ENCODE measurements at places on chromosomes 16 and 17. TPM values are rescaled to one million over a fixed set of nuclear protein-coding genes. Genes with fewer than 3 reads are reported as not detected.

Gene TEX14
- 0.20 TPM for total RNA-seq

Gene P2RX1
- total RNA-seq = 0.22 TPM

Gene SLFN11
- total RNA-seq = 37.7 TPM

Gene CCL4
- not detected for total RNA-seq

Gene NATD1
- 12.7 TPM for total RNA-seq

Gene PIMREG
- total RNA-seq = 12.1 TPM

Gene SOCS1
- total RNA-seq = 11.7 TPM

- H3K27ac ChIP-seq = no peak overlapping the region
- no peak overlapping the region for H3K4me3 ChIP-seq
- no peaks in the 10 kb centered on the region for H3K27me3 ChIP-seq
Observed at GRCh38 chr17:561116-561515, 153.5 kb downstream of the VPS53 start.

DNA sequence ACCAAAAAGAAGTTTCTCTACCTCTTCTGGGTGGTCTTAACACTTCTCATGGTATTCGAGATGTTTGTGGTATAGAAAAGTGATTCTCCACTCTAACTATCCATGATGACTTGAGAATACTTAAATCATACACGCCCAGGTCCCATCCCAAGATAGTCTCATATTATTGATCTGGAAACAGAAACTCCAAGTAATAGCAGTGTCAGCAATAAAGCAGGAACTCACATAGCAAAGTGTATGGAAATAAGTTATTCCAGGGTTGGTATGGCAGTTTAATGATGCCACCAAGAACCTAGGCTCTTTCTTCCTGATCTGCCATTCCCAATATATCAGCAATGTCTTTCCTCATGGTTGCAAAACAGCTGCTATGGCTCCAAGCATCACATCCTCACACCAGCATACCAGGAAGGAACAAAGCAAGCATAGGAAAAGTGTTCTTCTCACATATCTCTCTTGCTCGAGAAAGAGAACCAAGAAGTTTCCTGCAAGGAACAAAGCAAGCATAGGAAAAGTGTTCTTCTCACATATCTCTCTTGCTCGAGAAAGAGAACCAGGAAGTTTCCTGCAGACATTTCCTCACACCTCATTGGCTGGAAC is 23.6 kb upstream of the TOX3 start:
- H3K27me3 ChIP-seq = peaks cover 41% of the 10 kb centered on the region
- no peak overlapping the region for H3K27ac ChIP-seq
- peaks cover 5% of the 10 kb centered on the region for H3K4me1 ChIP-seq
- no peak for DNase-seq

DNA sequence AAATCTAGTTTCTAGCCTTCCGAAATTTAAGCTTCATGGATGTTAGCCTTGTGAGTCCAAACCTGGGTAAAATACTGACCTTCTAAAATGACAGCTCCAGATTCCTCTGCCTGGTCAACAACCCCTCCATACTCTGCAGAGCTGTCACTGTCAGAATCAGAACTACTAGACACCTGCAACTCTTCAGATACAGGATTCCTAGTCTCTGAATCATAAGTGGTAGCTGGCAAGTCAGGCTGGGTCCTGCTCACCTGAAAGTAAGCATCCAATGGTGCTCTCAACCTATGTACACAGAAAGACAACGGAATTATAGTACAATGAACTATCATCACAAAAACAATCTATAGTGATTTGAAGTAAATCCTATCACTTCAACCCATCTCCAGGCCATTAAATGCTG is 14.8 kb downstream of the RFWD3 start:
- no peak overlapping the region for H3K27ac ChIP-seq
- no peak for DNase-seq
- no peaks in the 10 kb centered on the region for H3K27me3 ChIP-seq

GRCh38 chr16:12225806-12226465 is 249.4 kb downstream of the SNX29 start:
- no peak for DNase-seq
- no peaks in the 10 kb centered on the region for H3K36me3 ChIP-seq
- H3K4me3 ChIP-seq = no peak overlapping the region
- peaks cover 11% of the 10 kb centered on the region for H3K4me1 ChIP-seq

DNA sequence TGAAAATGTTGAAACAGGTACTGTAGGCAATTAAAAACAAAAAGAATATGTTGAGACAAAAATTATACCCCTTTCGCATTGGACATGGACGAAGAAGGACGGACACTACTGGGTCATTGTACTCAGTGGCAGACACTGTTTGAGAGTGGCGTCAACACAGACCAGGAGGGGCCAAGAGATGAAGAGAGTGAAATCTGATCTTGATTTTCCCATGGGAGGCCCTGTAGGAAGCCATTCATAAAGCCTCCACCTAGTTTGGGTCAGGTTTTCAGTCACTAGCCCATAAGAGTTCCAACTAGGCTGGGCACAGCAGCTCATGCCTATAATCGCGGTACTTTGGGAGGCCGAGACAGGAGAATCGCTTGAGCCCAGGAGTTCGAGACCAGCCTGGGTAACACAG is 23.6 kb upstream of the SMURF2 start:
- H3K36me3 ChIP-seq = no peaks in the 10 kb centered on the region
- no peak overlapping the region for H3K27ac ChIP-seq
- no peaks in the 10 kb centered on the region for H3K27me3 ChIP-seq
- no peak overlapping the region for H3K4me3 ChIP-seq
- H3K4me1 ChIP-seq = no peaks in the 10 kb centered on the region
- no peak for DNase-seq

GRCh38 chr16:67150833-67151396 is at the start of gene B3GNT9:
TSS of gene B3GNT9 (minus strand) at chr16:67150998. CDS start at chr16:67150485, 513 bp downstream.
- H3K36me3 ChIP-seq = peaks cover 10% of the 10 kb centered on the region
- H3K4me3 ChIP-seq = peak within 1 kb of the TSS; percentile 77
- H3K27ac ChIP-seq = peak within 1 kb of the TSS; percentile 66
- peak; percentile 73 for DNase-seq
- peaks cover 8% of the 10 kb centered on the region for H3K4me1 ChIP-seq
- peaks cover 43% of the 10 kb centered on the region for H3K27me3 ChIP-seq

- no peak overlapping the region for H3K4me3 ChIP-seq
- no peak overlapping the region for H3K27ac ChIP-seq
- DNase-seq = no peak
- no peaks in the 10 kb centered on the region for H3K36me3 ChIP-seq
Observed at GRCh38 chr16:86964796-86965241, 352.4 kb downstream of the C16orf95 start.

DNA sequence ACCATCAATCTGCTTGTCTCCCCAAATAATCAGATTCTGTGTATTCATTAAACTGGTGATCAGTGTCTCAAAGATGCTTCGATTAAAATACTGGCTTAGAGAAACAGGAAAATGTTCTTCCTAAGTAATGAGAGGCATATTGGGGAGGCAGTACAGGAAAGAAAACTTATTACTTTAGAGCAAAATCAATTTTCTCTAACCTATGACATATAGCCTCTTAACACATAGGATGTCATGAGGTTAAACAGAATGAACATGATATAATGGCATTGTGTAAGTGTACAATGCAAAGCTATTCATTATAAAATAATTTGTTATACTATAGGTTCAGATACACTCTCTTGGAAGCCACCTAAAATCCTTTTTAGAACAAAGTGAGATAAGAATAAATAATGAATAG is 819.3 kb downstream of the KCNJ2 start:
- H3K36me3 ChIP-seq = peaks cover 8% of the 10 kb centered on the region
- H3K27ac ChIP-seq = no peak overlapping the region
- DNase-seq = no peak

- DNase-seq = no peak
- H3K27ac ChIP-seq = no peak overlapping the region
- no peak overlapping the region for H3K4me3 ChIP-seq
- H3K27me3 ChIP-seq = no peaks in the 10 kb centered on the region
- no peaks in the 10 kb centered on the region for H3K36me3 ChIP-seq
Observed at GRCh38 chr17:27425991-27426390, 30.3 kb upstream of the KSR1 start.

DNA sequence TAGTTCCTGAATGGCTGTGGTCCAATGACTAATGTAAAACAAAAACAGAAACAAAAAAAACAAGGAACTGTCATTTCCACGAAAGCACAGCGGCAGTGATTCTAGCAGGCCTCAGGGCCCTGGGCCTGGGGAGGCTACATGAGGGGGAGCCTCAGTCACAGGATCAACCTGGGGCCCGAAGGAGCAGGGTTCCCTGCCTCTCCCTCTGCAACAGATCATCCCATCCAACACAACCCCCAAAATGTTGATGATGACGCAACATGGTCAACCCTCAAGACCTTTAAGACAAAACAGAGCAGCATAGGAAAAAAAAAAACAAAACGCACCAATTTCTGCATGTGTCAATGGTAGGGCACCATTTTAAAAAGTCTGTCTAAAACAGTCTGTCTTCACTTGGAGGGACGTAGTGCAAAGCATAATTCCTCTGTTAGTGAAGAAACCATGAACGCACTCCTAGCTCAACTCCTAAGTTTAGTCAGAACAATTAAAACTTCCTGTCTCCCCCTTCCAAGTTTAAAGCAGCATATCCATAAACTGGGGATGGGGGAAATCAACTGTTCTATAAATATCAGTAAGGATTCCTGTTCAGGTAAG is 32.3 kb downstream of the AXIN2 start:
- peaks cover 55% of the 10 kb centered on the region for H3K4me1 ChIP-seq
- peak overlapping the region; percentile 98 for H3K27ac ChIP-seq
- no peaks in the 10 kb centered on the region for H3K27me3 ChIP-seq
- peaks cover 32% of the 10 kb centered on the region for H3K36me3 ChIP-seq
- no peak for DNase-seq

DNA sequence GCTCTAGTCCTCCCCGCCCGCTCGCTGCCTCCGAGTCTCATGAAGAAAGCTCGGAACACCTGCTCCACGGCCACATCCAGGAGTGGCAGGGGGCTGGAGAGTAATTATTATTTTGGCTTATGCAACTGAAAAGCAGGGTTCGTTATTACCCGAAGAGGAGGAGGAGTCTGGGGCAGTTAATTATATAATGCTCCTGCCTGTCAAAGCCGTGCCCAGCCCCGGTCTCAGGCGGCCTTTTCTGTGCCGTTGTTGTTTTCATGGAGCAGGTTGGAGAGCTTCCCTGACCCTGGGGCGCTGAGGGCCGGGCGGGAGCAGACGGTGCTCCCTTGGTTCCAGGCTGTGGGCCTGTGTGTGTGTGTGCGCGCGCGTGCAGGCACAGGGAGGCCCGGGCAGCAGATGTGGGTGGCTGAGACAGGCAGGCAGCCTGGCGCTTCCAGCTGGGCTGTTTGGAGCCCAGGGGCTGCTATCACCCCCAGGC is 2.4 kb downstream of the JPH3 start:
- H3K27me3 ChIP-seq = peaks cover 55% of the 10 kb centered on the region
- no peak overlapping the region for H3K27ac ChIP-seq
- H3K36me3 ChIP-seq = no peaks in the 10 kb centered on the region
- no peak for DNase-seq
- peaks cover 15% of the 10 kb centered on the region for H3K4me1 ChIP-seq
- H3K4me3 ChIP-seq = peak overlapping the region; percentile 60

DNA sequence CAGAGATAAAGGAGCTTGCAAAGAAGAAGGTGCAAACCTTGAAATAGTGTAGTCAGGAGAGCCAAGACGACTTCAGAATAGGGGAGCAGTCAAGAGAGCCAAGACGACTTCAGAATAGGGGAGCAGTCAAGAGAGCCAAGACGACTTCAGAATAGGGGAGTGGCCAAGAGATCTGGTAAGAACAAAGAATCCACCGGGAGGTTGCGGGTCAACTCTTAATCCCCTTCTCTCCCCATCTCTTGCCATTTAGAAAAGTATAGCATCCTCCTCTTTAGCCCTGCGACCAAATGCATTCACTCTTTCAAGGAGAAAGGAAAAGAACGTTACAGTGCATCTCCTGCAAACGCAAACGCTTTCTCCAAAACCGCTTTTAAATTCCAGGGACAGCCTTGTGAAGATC is 713 bp downstream of the KNOP1 start:
- H3K4me1 ChIP-seq = peaks cover 27% of the 10 kb centered on the region
- H3K27me3 ChIP-seq = no peaks in the 10 kb centered on the region
- peak overlapping the region; percentile 92 for H3K27ac ChIP-seq
- H3K4me3 ChIP-seq = peak overlapping the region; percentile 96
- H3K36me3 ChIP-seq = peaks cover 17% of the 10 kb centered on the region

GRCh38 chr17:32783602-32784001 is 93.3 kb downstream of the MYO1D start:
- no peak for DNase-seq
- H3K27ac ChIP-seq = no peak overlapping the region
- peaks cover 2% of the 10 kb centered on the region for H3K36me3 ChIP-seq

DNA sequence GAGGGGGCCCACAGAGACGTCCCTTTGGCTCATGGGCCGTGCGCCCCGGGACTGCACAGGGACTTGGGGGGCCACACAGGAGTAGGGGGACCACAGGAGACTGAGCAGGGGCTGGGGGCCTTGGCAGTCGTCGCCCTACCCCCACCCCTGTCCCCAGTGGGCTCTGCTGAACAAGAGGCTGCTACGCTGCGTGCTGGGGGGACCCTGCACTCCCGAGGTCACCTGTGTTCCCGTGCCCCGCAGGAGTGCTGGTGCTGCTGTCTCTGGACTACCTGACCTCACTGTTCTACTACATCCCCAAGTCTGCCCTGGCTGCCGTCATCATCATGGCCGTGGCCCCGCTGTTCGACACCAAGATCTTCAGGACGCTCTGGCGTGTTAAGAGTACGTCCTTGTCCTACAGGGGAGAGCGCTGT is 14.4 kb upstream of the RNF213 start:
- DNase-seq = no peak
- H3K27me3 ChIP-seq = no peaks in the 10 kb centered on the region
- peaks cover 27% of the 10 kb centered on the region for H3K36me3 ChIP-seq
- no peak overlapping the region for H3K27ac ChIP-seq
- no peak overlapping the region for H3K4me3 ChIP-seq

GRCh38 chr17:76270127-76270592 is 5.0 kb downstream of the UBALD2 start:
- H3K36me3 ChIP-seq = no peaks in the 10 kb centered on the region
- no peaks in the 10 kb centered on the region for H3K27me3 ChIP-seq
- H3K4me3 ChIP-seq = no peak overlapping the region
- H3K27ac ChIP-seq = no peak overlapping the region
- DNase-seq = no peak
- H3K4me1 ChIP-seq = peaks cover 17% of the 10 kb centered on the region

DNA sequence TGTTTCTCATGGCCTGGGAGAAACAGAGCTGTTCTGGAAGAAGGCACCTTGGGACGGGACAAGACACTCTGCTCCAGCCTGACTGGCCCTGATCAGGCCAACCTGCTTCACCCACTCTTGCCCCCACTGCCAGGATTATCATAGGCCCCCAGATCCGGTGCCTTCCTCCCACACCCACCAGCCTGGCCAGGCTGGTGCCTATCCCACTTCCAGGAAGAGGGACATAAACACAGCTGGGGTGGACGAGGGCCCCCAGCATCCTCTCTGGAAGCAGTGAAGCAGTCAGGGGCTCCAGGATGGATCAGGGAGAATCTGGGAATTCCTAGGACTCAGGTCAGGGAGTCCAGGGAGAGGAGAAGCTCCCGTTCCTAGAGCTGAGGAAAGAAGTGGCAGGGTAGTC is 16.9 kb upstream of the ITGA3 start:
- H3K36me3 ChIP-seq = no peaks in the 10 kb centered on the region
- H3K4me1 ChIP-seq = peaks cover 54% of the 10 kb centered on the region
- H3K27me3 ChIP-seq = no peaks in the 10 kb centered on the region
- H3K27ac ChIP-seq = no peak overlapping the region
- no peak for DNase-seq
- H3K4me3 ChIP-seq = no peak overlapping the region

Measured in mesothelial cell of epicardium (in vitro differentiated cells).